ENCODE measurements at places on chromosomes 16 and 17.

- no peak for DNase-seq
Measured at GRCh38 chr17:80667462-80668277, 123.0 kb downstream of the RPTOR start.

- DNase-seq: no peak
Measured at GRCh38 chr17:78805301-78805700, 23.2 kb upstream of the CYTH1 start.

- DNase-seq: no peak
Measured at GRCh38 chr16:10172848-10173655, 9.2 kb downstream of the GRIN2A start.

- no peak for DNase-seq
Measured at GRCh38 chr17:78089576-78090281, 38.8 kb downstream of the TMC6 start.

DNA sequence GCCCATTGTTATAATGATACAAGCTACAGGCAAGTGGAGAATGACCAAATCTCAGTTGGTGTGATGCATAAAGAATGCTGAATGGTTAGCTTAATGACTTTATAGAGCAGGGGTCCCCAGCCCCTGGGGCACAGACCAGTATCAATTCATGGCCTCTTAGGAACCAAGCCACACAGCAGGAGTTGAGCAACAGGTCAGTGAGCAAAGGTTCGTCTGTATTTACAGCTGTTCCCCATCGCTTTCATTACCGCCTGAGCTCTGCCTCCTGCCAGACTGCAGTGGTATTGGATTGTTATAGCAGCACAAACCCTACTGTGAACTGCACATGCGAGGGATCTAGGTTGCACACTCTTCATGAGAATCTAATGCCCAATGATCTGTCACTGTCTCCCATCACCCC is 114.0 kb upstream of the ZFHX3 start:
- no peak for DNase-seq

DNA sequence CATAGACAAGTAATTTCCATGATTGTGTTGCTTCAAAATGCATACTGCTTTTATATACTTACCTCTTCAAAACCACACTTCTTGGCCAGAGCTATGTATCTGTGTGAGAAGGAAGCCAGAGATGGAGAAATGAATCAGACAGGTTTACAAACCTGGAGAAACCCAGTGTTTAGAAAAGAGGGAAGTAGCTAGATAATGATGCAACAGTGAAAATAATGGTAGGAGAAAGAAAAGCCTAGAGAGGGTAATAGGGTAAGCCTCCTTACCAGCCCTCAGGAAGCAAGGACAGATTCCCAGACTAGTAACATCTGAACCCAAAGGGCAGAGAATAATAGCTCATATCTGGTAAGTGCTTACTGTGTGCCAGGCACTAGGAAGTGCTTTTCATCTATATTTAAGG is 250.3 kb upstream of the CDH11 start:
- DNase-seq: no peak

GRCh38 chr16:46929378-46930332 is 43.8 kb downstream of the DNAJA2 start:
- DNase-seq: peak; percentile 55

DNA sequence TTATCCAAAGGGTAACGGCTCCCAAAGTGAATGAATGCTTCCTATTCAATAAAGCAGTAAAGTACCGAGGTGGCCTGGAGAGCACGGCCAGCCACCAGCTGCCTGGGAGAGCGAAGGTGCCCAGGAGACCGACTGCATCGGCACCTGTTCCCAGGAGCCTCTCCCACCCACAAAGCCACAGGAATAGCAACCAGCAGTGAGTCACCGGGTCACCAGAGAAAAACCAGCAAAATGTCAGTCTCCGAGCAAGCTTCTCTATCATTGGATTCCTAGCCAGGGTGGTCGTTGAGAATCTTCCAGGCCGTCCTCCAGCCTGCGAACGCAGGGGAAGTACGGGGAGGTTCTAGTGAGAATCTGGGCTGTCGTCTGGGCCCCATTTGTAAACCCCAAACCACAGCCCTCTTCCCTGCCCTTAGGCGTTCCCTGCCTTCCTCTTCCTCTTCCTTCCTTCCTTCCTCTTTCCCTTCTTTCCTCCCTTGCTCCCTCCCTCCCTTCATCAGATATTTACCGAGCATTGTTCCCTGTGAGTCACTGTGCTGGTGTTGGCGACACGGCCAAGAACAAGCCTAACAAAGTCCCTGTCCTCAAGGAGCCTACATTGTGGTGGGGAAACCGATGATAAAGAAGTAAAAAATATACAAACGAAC is 114.6 kb downstream of the SLC39A11 start:
- no peak for DNase-seq

- DNase-seq: peak; percentile 95
Measured at GRCh38 chr17:18087610-18088491, at the start of gene DRG2. DRG2 (plus strand) TSS chr17:18087948; CDS start chr17:18088024, 76 bp downstream.

DNA sequence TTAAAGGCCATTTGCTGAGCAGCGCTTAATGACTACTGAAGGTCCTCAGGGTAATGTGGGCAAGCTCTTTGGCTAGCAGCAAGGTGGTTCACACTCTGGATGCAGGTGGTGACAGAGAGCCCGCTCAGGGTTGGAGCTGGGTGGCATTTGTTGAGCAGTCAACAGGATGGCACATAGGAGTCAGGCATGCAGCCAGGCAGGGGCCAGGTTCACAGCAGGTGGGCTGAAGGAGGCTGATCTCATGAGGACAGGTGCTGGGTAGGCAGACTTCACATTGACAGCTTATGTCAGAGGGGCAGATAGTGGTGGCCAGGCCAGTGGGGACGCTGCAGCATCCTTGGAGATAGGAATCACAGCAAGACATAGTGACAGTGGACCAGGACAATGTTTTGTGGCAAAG is 4.5 kb downstream of the KRTAP3-1 start:
- no peak for DNase-seq

- no peak for DNase-seq
Measured at GRCh38 chr16:50464325-50465290, 83.6 kb upstream of the NKD1 start.

- DNase-seq: no peak
Measured at GRCh38 chr16:58063377-58064076, 38.0 kb downstream of the MMP15 start.

GRCh38 chr17:56031636-56032035 is 121.6 kb upstream of the ANKFN1 start:
- no peak for DNase-seq

GRCh38 chr16:46996391-46996790 is 22.9 kb upstream of the DNAJA2 start:
- no peak for DNase-seq

- DNase-seq: no peak
Measured at GRCh38 chr16:67966549-67967182, 1.8 kb downstream of the SLC12A4 start.

GRCh38 chr17:56480501-56480900 is 113.0 kb upstream of the NOG start:
- peak; percentile 30 for DNase-seq

DNA sequence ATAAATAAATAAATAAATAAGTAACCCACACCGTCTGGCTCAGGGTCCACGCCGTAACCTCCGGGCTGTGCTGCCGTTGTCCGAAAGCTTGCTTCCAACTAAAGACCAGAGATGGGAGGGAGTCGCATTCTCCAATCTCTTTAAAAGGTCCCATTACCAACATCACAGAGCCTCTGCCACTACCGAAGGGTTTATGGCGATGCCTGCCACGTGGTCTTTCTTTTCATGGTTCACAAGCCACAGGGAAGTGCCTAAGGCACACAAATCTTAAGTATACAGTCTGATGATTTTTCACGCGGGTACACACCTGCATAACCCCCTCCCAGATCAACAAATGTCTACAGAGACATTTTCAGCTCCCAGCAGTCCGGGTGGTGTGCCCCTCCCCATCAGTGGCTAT is 1.4 kb downstream of the COTL1 start:
- no peak for DNase-seq

DNA sequence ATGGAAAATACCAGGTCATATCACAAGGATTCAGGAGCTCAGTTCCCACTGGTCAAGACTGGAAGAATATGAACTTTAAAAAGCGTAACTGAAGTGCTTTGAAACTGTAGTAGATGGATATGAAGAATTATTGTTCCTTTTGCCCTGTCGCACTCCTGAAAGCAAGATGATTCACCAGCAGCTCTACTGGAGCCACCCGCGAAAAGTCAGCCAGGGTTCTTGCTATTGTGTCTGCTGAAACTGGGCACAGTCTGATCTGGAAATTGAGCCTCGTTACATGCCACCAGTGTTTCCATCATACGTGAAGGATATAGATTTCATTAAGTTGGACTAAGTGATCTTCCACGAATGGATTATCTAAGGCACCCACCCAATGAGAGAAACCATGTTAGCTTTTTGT is 16.6 kb downstream of the AP2B1 start:
- DNase-seq: no peak

GRCh38 chr17:41785859-41786226 is 668 bp downstream of the JUP start:
- DNase-seq: no peak

DNA sequence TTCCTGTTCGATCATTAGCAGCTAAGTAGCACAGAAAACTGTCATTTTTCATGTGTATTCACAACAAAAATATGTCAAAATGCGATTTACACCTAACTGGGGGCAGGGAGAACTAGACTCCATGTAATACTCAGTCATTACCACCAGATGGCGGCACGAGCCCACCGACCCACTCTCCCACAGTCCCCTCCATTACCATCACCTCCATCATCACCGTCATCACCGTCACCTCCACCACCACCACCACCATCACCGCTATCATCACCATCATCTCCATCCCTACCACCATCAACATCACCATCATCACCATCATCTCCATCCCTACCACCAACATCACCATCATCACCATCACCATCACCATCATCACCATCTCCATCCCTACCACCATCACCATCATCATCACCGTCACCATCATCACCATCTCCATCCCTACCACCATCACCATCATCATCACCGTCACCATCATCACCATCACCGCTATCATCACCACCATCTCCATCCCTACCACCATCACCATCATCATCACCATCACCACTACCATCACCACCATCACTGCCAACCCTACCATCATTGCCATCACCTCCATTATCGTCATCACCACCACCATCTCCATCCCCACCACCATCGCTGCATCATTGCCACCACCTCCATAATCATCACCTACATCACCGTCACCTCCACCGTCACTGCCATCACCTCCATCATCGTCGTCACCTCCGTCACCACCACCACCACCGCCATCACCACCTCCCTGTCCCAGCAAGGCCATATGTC is 14.4 kb downstream of the NDUFAF8 start:
- DNase-seq: peak; percentile 73

GRCh38 chr16:82231008-82231787 is 61.2 kb upstream of the MPHOSPH6 start:
- DNase-seq: no peak

- no peak for DNase-seq
Measured at GRCh38 chr16:65201511-65201910, 79.6 kb upstream of the CDH11 start.

DNA sequence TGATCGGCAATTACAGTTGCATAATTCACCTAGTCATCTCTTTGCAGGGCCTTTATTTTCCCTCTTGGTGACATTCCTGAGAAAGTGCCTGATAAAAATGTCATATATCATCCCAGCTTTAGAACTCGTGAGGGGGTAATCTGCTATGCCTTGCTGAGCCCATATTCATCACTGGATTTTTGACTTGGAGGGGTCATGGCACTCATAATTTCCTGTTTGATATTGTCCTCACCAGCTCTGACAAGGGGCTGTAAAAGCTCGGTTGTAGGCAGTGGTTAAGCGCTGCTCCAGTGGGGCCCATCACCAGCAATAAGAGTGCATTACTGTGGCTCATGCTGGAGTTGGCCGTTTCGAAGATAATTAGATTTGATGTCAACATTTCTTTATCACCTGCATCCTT is 227.3 kb downstream of the IRX3 start:
- no peak for DNase-seq

DNA sequence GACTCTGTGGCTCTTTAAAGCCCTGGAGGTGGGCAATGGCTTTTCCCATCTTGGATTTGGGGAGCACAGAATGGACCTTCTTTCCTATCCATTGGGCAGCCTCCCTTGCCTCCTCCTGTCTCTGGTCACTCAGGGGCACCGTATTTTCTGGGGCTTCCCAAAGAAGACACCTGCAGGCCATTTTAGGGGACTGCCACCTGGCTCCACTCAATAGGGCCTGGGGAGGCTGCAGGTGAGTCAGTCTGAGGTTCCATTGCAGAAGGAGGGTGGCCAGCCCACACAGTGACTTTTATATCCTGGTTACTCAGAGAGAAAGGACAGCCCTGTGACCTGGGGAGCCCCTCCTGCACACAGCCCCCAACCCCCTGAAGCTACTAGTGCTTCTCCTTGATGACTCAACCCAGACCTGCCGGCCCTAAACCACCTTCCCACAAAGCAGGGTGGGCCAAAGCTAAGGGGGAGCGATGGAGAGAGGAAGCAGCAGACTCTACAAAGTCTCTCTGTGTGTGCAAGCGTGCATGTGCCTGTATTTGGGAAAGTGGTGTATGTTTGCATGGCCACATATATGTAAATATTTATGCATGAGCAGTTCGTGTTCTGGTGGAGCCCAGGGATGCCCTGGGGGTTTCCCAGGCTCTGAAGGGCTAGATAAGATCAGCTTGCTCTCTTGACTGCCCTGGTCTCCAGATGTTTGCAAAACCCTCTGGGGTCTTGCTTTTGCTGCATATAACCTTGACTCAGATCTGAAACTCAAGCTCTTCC is 5.0 kb downstream of the CX3CL1 start:
- no peak for DNase-seq

DNA sequence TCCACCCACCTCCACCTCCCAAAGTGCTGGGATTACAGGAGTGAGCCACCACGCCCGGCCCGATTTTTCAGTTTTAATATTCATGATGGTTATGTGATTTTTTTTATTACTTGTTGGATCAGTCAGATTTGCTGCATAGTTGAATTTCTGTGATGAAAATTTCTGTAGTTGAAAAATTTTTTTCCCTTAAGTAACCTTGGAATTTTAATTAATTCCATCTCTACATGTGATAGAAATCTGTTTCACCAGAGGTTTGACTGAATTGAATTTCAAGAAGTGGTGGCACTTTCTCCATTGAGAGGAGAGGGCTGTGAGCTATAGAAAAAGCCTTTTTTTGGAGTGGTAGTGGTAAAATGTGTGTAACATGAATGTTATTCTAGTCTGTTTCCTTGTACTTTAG is 24.7 kb downstream of the WIPF2 start:
- DNase-seq: no peak

GRCh38 chr17:5783269-5783668 is 199.0 kb upstream of the NLRP1 start:
- no peak for DNase-seq
